DMS 273 treated with DMSO at 0.1 percent for 48 hours (cell line): ENCODE measurements at places on chromosomes 2 and 18.

GRCh38 chr2:167438206-167438605 lies 549.9 kb downstream of the XIRP2 start:
- no peak for DNase-seq

DNA sequence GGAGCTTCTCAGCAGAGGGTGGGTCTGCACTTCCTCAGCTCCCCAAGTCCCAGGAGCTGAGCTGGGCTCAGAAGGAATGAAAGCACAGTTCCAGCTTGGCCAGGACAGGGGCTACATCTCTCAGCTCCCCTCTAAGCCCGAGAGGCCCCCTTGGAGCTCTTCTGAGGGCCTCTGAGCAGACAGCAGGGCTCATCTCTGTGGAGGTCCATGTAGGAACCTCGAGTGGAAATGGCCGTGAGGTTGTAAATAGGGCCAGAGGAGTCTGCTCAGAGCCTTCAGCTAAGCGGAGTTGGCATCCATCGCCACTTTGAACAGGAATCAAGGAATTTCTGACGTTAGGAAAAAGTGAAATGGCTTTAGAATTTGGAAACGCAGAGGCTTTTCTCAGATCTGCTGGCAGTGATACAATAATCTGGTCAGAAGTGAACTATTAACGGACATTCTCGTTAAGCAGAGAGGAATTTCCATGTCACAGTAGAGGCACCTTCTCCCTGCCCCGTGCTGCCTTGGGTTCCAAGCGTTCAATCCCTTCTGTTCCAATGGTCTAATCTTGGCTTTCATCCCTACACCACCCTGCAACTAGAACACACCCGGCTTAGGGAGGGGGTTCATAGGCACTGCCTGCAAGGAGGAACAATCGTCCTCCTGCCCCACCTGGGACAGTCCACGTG lies 213.9 kb downstream of the NDUFA10 start:
- DNase-seq = no peak

GRCh38 chr2:63849381-63850203 lies 7.9 kb downstream of the UGP2 start:
- no peak for DNase-seq

DNA sequence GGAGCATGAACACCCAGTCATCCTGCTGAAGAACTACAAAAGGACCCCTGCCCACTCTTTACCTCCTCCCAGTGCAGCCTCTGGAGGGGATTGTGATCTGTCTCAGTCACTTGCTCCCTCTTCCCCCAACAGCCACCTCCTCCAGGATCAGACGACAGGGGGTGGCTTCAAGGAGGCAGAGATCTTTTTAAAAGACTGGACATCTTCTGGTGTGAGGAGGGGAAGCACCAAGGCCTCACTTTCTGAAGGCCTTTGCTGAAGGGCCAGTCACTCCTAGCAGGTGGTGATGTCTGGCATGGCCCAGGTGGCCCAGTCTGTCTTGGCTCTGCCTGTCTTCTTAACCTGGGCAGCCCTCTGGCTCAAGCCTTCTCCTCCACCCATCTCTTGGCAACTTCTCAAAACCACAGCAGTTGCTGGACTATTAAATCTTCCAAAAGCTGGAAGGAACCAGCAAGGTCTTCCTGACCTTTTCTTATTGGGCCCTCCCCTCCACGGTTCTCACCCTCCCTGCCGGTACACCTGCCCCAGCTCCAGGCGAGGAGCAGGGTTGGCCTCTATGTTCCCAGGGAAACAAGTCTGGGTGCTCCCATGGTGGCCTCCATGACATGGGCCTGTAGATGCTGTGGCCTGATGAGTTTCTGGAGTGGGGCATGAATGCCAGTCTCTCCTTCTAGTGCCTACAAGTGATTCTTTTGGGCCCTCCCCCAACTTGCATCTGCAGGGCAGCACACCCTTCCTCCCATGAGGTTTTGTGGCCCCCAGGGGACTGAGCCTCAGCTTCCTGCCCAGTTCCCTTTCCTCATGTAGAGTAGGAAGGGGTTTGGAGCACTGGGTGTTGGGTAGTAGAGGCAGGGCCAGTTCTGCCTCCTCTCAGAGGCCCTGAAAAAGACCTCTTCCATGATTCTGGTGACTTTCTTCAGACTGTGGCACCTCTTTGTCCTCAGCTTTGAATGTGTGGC lies 5.0 kb upstream of the ATP6V1B1 start:
- DNase-seq = no peak
